ENCODE measurements at places on chromosomes 16 and 17.

DNA sequence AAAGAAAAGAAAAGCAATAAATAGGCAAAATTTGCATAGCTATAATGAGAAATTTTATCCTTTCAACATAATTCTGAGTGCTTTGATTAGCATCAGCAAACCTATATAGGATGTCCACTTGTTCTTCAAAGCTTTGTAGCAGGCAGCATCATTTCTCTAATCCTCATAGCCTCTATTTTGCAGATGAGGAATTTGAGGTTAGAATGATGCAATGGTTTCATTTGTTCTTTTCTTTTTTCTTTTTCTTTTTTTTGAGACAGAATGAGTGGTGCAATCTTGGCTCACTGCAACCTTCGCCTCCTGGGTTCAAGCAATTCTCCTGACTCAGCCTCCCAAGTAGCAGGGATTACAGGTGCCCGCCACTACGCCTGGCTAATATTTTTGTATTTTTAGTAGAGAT lies 594.4 kb downstream of the TOX3 start:
- no peak for DNase-seq

GRCh38 chr16:66099306-66099705 lies 267.2 kb upstream of the CDH5 start:
- DNase-seq, result no peak

DNA sequence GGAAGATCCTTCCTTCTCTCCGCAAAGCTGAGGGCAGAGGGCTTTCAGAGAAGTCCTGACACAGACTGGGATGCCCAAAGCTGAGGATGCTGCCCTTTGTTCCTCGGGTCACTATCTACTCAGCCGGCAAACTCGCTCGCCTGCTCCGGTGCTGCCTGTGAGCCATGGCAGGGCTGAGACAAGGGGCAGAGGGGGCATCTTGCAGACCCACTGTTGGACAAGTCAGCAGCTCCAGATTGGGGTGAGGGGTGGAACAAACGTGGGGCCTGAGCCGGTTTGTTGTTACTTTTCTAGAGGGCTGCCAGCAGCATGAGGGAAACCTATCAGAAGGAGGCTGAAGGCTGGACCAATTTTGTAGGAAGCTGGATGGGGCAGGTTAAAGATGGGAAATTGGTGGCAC lies 47.1 kb upstream of the PIK3R6 start:
- DNase-seq, result no peak

DNA sequence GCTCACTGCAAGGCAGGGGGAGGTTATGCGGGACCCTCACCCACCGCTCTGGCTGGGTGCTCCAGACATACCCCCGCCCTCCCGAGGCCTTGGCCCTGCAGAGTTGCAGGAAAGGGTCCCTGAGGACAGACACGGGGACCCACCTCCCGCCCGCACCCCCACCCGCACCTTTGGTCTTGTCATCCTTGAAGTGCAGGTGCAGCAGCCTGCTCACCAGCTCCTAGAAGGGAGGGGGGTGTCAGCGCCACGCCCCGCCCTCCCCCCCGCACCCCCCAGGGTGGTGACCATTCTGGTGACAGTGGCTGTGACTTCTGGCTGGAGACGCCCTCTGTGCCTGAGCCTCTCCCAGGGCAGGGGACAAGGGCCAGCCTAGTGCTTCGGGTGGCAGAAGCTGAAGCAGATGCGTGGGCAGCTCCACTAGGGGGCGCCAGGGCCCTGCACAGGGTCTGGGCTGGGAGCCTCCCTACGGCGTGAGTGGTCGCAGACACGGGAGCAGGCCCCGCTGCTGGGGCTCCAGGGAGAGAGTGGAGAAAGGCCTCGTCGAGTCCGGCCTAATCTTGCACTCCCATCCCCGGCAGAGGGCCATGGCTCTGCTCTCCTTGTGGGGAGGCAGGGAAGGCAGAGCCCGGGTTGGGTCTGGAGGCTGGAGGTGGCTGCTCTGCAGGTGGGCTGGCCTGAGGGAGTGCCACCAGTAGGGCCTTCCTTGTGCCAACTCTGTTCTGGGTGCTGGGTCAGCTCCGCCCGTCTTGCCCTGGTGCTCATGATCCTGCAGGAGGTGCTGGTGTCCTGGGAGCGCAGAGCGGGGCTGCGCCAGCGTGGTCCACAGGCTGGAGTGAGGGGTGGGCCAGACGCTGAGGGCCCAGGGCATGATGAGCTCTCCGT lies 2.7 kb downstream of the CENPX start:
- peak; percentile 25 for DNase-seq

DNA sequence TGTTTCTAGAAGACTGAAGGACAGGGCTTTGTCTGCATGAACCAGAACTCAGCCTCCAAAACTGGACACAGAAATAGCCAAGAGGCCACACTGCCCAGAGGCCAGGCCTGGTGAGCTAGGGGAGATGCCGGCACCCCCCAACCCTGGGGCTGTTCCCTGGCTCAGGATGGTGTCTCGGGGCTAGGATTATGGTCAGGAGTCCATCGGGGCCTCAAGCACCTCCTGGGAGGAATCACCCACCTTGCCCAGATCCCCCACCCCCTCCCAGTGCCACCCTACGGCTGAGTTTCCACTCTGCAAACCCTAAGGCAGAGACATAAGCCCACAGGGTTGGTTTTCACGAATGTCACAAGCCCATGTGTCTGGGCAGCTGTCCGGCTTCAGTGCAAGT lies 37.2 kb downstream of the SLC7A5 start:
- no peak for DNase-seq

DNA sequence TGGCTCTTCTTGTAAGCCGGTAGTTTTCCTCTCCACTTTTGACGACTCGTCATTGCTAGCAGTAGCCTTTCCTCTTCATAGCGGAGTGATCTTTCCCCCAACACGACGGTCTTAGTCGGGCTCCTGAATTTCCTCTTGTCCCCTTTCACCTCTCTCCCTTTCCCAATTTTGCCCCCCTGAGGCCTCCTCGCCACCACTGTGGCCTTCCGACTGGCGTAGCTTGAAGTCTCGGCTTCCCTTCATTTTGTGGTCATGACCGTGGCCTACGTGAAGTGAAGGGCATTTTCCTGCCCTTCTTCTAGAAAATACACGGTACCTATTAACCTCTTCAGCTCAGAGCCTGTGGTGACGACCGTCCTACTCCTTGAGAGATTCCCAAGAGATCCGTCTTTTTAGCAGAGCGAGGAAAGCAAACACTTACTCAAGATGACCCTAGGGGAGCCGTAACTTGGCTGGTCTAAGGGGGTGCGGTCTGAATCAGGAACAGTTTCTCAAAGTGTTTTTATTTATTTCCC lies 787 bp downstream of the PRKAR1A start:
- no peak for DNase-seq

- no peak for DNase-seq
These were observed 65.7 kb downstream of the CENPV start for GRCh38 chr17:16287563-16288027.

DNA sequence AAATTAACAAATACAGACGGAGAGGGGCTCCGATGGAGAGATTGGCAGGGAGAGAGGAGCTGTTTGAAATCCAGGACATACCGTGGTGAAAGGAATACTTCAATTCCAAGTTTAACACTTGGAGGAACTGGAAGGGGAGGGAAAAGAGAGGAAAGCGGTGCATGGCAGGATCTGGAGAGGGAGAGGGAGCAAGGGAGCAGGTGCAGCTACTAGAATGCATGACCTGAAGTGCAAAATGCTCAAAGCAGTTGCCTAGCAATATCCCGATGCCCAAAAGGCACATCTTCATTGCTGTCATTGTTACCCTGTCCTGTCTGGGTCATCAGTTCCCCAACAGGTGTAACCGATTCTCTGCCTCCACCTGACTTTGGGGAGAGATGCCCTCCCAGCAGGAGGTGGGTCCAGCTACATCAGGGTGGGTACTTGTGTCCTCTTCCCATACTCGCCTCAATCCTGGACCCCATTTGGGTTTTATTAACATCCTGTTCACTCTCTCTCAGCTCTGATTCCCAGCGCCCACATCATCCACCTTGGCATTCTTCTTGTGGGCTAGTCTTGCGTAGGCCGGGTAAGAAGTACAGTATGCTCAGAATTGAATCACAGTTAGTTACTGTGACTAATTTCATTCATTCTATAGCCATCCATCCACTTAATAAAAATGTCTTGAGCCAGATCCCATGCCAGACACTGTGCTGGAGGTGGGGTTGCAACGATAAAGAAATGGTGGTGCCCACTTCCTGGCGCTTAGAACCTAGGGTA lies 37.4 kb upstream of the EMP2 start:
- DNase-seq, result no peak

DNA sequence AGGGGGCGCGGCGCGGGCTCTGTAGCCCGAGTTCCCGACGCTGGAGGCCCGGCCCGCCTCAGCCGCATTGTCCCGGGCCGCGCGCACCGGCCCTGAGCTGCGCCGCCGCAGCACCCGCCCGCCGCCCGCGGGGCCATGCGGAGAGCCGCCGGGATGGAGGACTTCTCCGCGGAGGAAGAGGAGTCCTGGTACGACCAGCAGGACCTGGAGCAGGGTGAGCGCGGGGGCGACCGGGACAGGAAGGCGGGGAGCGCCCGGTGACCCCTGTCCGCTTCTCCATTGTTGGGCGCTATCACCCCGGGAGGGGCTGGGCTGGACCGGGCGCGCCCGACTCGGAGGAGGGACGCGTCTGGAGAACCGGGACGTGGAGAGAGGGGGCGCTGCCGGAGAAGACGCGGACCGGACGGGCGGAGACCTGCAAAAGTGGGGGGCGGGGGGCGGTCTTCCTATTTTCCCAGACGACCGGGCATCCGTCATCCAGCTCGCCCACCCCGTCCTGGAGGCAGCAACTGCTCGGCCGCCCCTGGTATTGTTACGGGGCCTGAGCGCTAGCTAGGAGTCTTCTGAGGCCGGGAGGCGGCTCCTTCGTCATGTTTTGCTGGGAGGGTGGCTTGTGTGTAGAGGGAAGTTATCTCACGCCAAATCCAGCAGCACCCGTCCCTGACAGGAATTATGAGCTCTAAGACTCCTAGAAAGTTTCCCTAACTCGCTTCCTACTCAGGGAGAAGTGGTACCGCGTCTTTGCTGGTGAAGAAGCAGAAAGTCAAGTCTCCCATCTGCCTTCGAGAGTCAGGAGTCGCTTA lies 678 bp downstream of the CDR2L start:
- no peak for DNase-seq

- DNase-seq, result no peak
These were observed 45.0 kb downstream of the B9D1 start for GRCh38 chr17:19317359-19318095.
